ENCODE measurements at places on chromosomes 12 and 14.

- DNase-seq = no peak
These were observed 110.9 kb downstream of the FSCB start for GRCh38 chr14:44396226-44396625.

GRCh38 chr12:124024776-124025175, 51.8 kb downstream of the ZNF664 start:
- DNase-seq = no peak

DNA sequence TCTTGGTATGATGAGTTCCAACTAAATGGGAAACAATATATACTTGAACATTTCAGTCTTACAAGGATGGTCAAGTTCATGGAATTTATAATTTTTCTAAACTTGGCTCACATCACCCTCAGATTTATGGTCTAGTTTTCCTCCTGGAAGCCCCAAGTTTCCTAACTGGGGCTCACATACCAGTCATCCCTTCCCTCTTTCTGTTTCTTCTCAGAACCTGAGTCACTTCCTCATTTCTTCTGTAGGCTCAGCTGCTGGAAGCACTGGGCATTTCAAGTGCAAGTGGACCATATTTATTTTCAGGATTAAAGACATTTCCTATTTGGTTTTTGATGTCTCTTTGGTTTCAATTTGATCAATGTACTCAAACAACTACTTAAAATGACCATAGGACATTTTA, 55.4 kb downstream of the GRIP1 start:
- no peak for DNase-seq

DNA sequence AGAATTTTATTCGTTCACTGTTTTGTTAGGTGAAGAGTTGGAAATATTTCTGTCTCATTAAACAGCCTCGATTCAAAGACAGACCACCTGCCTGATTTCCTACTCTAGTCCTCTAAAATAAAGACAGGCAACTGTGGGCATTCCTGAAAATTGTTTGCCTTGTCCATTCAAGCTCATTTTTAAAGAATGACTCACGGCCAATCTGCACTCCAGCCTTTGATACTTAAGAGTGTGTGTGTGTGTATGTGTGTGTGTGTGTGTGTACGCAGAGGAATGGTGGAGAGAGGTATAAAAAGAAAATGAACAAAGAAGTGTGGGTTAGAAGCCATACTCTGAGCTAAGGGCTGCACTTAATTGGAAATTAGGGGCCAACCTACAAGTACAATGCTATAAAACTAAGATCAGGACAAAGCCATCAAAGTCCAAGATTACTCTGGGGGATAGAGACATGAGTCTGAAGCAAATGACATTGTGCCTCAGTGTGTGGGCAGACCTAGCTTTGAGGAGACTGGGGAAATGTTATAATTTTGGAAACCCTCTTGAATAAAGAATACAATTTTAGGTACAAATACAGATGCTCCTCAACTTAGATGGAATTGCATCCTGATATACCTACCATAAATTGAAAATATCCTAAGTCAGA, 45.6 kb upstream of the SOCS2 start:
- peak; percentile 42 for DNase-seq

GRCh38 chr14:79643132-79643531, 568.2 kb downstream of the DIO2 start:
- DNase-seq = no peak

GRCh38 chr12:61095111-61095510, 1165.1 kb upstream of the USP15 start:
- no peak for DNase-seq

- DNase-seq = peak; percentile 33
These were observed 22.1 kb upstream of the E2F7 start for GRCh38 chr12:77087427-77087826.

DNA sequence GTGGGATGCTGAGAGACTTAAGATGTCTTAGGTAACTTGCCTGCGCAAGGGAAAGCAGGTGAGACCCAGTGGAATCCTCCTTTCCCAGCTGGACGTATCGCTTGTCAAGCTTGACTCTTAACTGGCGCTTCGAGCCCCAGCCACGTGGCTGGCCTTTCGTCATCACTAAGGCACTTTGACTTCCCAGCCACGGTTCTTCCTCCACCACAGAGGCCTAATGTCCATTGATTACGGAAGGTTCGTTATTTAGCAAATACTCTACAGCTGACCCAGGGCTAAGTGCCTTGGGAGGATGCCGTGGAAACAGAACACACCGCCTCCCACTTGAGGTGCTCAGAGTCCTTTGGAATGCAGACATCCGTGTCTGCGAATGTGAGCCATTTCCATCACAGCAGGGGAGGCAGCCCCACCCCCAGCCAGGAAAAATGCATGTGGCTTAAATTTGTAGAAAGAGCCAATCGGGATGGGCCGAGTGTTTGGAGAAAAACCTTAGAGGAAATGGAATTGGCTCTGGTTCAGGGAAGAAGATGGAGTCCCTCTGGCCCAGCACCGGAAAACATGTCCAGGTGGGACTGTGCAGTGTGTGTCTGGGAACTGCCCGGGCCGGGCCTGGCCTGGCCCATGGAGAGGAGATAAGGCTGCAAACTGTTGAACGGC, 115.7 kb downstream of the PLXNC1 start:
- no peak for DNase-seq

DNA sequence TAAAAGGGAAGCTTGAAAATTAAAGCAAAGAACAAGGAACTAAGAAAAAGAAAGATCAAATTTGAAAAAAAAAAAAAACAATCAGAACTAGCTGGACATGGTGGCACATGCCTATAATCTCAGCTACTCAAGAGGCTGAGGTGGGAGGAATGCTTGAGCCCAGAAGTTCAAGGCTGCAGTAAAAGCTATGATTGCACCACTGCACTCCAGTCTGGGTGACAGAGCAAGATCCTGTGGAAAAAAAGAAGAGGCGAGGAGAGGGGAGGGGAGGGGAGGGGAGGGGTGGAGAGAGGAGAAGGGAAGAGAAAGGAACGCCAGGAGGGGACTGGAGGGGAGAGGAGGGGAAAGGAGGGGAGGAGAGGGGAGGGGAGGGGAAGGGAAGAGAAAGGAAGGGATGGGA, 43.0 kb downstream of the EEA1 start:
- no peak for DNase-seq

Data from kidney capillary endothelial cell (primary cell).